Endodermal cell (in vitro differentiated cells): ENCODE measurements at places on chromosomes 12 and 14. TPM values are rescaled to one million over a fixed set of nuclear protein-coding genes. Genes with fewer than 3 reads are reported as not detected.

The GPR135 gene
- total RNA-seq = 3.3 and 4.1 TPM in 2 replicates

The FAM181A gene
- not detected in 3 replicates for total RNA-seq

The TAS2R30 gene
- total RNA-seq = 1.8 to 3.0 TPM (median 2.1 TPM) in 3 replicates

The MFAP5 gene
- total RNA-seq = 0.20 and 0.44 TPM in 2 replicates

The PLEKHD1 gene
- 0.11 and 0.16 TPM in 2 replicates for total RNA-seq

The KRT85 gene
- not detected in 3 replicates for total RNA-seq

The TMEM119 gene
- total RNA-seq = 0.15 TPM in 1 of 2 replicates, not detected in the other

The RD3L gene
- total RNA-seq = not detected in 2 replicates

The MSI1 gene
- 104 and 105 TPM in 2 replicates for total RNA-seq

The AMHR2 gene
- total RNA-seq = 23.6 to 25.3 TPM (median 24.4 TPM) in 3 replicates
